ENCODE measurements at places on chromosomes 1 and 21.

GRCh38 chr1:235113183-235113917 lies 15.3 kb downstream of the TOMM20 start:
- DNase-seq, result no peak

DNA sequence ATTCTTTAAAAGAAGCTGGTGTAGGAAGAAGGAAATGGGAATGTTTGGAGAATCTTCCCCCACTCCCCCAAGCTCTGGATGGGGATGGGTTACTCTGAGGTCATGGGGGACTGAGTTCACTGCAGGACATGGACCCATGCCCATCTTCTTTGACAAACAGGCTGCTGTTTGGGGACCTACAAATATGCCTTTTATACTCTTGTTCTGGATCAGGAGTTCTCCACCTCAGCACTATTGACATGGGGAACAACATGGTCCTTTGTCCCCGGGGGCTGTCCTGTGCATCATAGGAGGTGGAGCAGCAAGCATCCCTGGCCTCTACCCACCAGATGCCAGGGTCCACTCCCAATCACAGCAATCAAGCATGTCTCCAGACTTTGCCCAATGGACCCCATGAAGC lies 365.8 kb upstream of the C1orf174 start:
- no peak for DNase-seq

GRCh38 chr1:44355582-44356305 lies 687 bp upstream of the ERI3 start:
- DNase-seq, result no peak

GRCh38 chr1:22428672-22429071 lies 23.0 kb upstream of the ZBTB40 start:
- no peak for DNase-seq

DNA sequence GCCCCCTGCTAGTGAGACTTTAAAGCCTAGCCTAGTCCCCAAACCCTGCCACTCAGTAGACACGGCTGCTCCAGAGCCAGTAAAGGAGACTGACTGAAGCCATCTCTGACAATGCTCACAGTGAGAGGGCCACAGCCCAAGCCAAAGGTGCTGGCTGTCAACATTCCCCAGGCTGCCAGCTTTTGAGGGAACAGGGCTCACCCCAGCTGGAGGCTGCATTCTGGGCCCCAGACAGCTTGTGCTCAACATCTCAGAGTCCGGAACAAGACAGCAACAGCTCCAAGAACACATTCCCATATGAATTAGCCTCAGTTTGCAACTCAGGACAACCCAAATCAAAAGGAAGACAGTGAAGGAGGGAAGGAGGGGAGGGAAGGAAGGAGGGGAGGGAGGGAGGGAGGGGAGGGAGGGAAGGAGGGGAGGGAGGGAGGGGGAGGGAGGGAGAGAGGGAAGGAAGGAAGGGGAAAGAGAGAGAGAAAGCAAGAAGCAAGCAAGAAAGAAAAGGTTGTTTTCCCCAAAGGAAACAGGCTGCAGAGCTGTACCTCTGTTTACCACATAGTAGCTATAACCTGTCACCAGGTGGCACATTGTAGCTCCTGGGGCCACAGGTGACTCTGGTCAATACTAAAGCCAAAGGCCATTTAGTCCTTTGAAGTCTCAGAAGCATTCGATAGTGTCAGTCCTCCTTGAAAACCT lies 5.4 kb downstream of the ARTN start:
- DNase-seq, result no peak

DNA sequence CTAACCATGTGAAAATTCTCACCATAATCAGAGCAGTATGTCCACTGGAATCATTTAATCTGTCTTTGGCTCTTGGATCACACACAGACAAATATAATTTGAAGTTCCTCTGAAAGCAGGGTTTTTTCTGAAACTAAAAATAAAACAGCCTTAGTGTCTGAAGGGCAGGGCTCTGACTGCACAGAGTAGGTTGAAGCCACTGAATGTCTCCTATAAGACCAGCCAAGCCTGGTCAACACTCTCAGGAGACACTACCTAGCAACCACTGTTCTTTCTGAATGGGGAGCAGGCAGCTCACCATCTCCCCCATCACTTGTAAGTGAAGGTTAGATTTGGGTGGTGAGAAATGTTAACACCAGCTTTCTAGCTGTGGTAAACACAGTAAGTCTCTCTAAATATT lies 16.1 kb upstream of the TMEM183A start:
- no peak for DNase-seq

- DNase-seq, result no peak
Measured at GRCh38 chr1:94884507-94884906, 42.4 kb downstream of the CNN3 start.

DNA sequence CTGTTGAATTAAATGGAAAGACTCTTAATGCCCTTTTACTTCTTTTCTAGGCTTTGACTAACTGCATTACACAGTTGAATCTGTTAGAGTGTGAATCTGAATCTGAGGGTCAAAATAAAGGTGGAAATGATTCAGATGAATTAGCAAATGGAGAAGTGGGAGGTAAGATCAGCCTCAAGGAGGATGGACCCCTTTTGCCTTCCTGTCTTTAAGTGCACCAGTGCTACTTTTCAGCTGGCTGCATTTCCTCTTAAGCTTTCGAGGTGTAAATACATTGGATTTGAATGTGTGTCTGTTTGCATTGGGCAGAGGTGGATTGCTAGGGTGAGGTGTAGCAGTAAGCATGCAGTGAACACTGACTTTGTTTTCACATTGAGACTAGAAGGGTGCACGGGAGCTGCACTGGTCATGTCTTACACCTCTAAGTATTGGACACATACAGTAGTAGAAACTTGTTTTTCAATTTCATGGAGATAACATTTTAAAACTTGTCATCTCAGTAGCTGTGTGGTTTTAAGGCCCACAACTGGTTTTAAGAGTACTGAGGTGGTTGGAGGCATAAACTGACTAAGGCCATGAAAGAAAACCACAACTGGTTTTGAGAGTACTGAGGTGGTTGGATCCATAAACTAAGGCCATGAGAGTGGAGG lies 35.4 kb downstream of the MIA3 start:
- DNase-seq, result no peak

Measured in T-helper 22 cell (primary cell).